SIG-M5 (cell line): ENCODE measurements at places on chromosomes 7 and 10.

GRCh38 chr10:132752378-132752777 is 33.6 kb downstream of the NKX6-2 start:
- no peak for DNase-seq

- no peak for DNase-seq
Observed at GRCh38 chr10:60384708-60385398, 4.8 kb downstream of the ANK3 start.

DNA sequence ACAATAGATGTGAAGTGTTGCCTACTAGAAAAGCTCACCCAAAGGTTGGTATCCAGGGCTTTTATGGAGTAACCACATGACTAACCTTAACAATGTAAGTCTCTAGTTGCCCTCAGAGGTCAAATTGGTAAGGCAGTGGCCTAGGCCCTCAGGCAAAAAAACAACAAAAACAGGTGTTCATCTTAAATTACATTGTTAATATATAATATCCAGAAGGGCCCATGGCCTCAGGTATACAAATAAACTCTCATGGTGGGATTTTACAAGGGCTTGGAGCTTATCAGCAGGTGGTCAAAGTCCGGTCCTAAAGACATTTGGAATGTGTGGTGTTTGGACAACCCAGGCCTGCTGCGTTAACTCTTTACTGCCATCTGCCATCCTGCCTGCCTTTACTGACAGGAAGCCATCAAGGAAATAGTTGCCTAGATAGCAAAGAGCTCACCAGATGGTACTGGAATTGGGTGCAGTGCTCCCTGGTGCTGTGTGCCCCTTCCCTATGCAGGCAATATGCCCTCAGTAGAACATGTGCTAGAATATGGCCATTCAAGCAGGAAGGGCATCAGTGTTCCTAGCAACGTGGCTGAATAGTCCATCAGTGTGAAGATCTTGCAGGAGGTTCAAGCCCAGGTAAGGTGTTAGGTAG is 36.2 kb downstream of the TOMM7 start:
- no peak for DNase-seq

- DNase-seq, result no peak
Observed at GRCh38 chr7:44216019-44216418, 15.2 kb downstream of the YKT6 start.

DNA sequence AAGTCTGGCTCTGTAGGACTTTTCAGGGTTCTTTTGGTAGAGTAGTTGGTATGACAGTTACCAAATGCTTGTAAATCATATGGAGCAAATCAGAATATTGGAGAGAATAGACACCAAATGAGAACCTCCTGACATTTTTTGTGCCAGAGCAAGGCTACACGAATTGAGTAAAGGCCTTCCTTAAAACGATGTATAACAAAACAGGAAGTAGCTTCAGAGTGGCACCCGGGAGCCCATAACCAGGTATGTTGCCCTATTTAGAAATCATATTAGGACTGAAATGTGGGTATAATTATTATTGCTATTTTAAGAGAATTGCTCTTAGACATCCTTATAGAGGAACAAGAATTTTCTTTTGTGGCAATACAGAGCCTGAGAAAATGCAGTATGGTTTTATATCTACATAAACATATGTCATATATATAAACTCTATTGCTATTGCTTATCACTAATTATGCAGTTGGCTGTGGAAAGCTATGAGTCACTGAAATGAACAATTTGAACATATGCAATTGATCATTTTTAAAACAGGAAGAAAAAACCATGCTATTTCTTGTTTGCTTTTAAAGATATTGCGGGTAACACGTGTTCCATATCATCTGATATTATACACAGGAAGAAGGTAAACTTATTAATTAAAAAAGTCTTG is 197.4 kb upstream of the MTPN start:
- DNase-seq, result no peak
